ENCODE measurements at places on chromosomes 16 and 17.

DNA sequence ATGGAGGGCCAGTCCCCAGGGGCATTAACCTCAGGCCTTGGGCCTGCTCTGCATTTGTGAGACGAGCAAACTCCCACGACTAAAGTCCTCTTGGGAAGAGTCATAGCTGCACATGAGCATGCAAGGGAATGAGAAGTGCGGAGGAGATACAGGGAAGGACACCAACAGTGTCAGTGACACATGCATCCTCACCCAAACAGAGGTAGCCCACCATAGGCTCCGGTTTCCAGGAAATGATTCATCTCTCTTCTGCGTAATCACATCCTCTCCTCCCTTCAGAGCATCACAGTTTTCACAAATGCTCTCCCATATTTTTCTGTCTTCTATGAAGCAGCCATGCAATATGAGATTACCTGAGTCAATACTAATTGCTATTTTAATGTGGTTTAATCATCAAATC, 725.7 kb upstream of the GOT2 start:
- DNase-seq = no peak

DNA sequence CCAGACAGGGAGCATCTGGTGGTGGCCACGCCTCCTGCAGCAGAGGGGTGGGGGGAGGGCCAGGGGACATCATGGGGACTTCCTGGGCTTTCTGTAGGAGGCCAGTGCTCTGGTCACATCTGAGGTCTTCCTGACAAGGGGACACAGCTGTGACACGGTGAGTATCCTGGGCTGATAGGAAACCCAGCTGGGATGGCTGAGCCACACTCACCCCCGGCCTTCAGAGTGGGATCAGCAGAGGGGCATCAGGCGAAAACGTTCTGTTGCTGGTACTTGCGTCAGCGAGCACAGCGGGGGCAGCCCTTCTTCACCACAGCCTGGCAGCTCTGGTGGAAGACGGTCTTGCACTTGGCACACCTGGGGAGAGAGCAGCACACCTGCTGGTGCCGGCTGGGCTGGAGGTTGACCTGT, 122.9 kb upstream of the SMURF2 start:
- no peak for DNase-seq

DNA sequence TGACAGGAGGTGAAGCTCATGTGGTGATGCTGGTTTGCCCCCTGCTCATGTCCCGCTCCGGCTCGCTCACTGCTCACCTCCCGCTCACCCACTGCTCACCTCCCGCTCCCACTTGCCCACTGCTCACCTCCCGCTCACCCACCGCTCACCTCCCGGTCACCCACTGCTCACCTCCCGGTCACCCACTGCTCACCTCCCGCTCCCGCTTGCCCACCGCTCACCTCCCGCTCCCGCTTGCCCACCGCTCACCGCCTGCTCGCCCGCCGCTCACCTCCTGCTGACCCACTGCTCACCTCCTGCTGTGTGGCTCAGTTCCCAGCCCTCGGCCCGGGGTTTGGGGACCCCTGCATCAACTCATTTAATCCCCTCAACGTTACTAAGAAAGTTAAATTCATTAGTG, 39.1 kb upstream of the SHISA9 start:
- DNase-seq = no peak

GRCh38 chr17:81515530-81516041, 3.0 kb upstream of the ACTG1 start:
- DNase-seq = no peak

DNA sequence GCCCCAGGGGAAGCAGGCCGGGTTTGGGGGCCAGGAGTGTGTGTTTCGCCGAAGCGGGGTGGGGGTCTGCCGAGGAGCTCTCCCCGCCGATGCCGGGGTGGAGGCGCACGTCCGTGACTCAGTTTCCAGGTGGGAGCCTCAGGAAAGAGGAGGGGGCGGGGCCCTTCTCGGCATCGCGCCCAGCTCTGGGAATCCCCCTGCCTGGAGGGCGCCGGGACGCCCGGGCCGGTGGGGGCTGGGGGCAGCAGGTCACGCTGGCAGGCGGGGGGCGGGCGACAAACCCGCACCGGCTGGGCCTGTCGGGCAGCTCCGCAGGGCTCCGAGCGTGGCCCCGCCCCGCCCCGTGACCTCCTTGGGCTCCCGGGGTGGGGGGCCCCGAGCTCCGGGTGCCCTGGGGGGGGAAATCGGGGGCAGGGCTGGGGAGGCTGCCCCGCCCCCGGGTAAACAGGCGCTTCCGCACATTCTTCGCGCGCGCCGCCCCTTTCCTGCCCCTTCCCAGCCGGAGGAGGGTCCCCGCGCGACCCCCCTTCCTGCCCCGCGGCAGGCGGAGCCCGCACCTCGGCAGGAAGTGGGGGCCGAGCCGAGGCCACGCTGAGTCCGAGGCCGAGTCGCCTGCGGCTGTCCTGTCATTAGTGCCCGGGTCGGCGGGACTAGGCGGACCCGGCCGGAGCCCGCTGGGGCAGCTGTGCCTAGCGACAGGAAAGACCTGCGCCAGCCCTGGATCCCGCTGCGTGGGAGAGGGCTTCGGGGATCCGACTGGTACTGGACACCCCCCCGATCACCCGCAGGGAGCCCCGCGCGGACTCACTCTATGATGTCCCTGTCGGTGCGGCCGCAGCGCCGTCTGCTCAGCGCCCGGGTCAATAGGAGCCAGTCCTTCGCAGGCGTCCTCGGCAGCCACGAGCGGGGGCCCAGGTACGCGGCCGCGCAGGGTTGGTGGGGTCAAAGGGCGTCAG, 9.3 kb downstream of the RIPOR1 start:
- DNase-seq = no peak

DNA sequence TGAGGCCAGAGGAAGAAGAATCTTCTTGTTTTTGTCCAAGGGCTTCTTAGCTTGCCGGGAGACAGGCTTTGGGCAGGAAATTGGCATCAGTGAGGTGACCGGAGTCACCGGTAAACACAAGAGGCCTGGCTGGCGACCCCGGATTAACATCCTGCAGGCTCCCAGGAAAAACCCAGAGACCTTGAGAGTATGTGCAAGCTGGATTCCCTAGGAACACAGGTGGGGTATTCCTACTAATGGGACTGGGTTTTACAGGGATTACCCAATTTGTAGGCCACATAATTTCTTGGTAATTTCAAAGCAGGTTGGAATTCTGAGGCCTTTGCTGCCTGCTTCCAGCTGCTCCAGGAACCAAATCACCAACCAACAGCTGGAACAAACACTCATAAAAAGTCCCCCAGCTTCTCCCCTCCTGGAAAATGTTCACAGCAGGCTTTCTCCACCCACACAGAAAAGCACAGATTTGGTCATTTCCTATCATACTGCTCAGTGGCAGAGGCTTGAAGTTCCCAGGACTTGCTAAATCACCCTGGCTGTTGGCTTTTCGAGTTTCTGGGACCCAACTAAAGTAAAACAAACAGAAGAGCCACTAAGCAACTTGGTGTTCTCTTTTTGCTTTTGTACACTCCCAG, 258.8 kb downstream of the IRF8 start:
- no peak for DNase-seq
